A673 (cell line): ENCODE measurements at places on chromosomes 11 and 22. TPM values are rescaled to one million over a fixed set of nuclear protein-coding genes. Genes with fewer than 3 reads are reported as not detected.
A peak's percentile ranks its signal among the peaks of the same experiment; 100 is the strongest.

Gene ARHGEF17
- total RNA-seq: 24.0 and 32.0 TPM in 2 replicates

DNA sequence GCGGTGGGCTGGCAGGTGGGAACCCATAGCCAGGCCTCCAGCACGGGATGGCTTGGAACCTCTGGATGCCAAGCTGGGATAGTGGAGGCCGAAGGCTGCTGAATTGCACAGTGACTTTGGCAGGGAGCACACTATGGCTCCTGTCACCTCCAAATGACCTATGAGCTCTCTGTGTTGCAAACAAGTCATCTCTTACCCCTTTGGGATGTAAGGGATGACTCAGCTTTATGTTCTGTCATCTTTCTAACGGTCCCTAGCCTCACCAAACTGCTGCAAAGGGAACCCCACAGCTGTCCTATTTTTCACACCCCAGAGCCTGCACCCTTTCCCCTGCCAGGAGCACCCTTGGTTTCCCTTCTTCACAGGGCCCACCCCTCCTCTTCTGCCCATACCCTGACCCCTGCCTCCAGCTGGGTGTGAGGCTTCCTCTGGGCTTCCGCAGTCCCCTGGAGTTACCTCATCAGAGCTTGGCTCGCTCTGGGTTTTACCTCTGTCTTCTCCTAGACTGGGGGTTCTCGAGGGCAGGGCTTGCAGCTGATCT is 2.7 kb upstream of the SCUBE1 start:
- H3K4me1 ChIP-seq: no peaks in the 10 kb centered on the region
- no peak overlapping the region for H3K27ac ChIP-seq
- no peaks in the 10 kb centered on the region for H3K36me3 ChIP-seq

GRCh38 chr11:86346513-86346912 is 28.2 kb upstream of the CCDC81 start:
- H3K4me3 ChIP-seq: no peak overlapping the region
- no peak for DNase-seq
- H3K27me3 ChIP-seq: no peaks in the 10 kb centered on the region
- H3K27ac ChIP-seq: no peak overlapping the region
- no peaks in the 10 kb centered on the region for H3K36me3 ChIP-seq

- H3K4me1 ChIP-seq: no peaks in the 10 kb centered on the region
- no peak overlapping the region for H3K4me3 ChIP-seq
- no peaks in the 10 kb centered on the region for H3K36me3 ChIP-seq
Measured at GRCh38 chr11:17768547-17768946, 34.0 kb downstream of the KCNC1 start.

- peaks cover 23% of the 10 kb centered on the region for H3K27me3 ChIP-seq
- DNase-seq: no peak
- H3K4me3 ChIP-seq: peak overlapping the region; percentile 46
- no peak overlapping the region for H3K27ac ChIP-seq
- H3K36me3 ChIP-seq: peaks cover 4% of the 10 kb centered on the region
Measured at GRCh38 chr22:50529416-50529896, 356 bp downstream of the TYMP start.

GRCh38 chr22:19823902-19824211 is 30.8 kb downstream of the GNB1L start:
- no peak for DNase-seq
- H3K27ac ChIP-seq: no peak overlapping the region
- H3K4me1 ChIP-seq: no peaks in the 10 kb centered on the region
- H3K27me3 ChIP-seq: no peaks in the 10 kb centered on the region
- no peak overlapping the region for H3K4me3 ChIP-seq
- no peaks in the 10 kb centered on the region for H3K36me3 ChIP-seq
